HCT116 (cell line): ENCODE measurements at places on chromosomes 16 and 17. TPM values are rescaled to one million over a fixed set of nuclear protein-coding genes. Genes with fewer than 3 reads are reported as not detected.

Gene SKAP1
- total RNA-seq = 12.4 TPM

Gene KRTAP1-3
- total RNA-seq = not detected

Gene PPP1R1B
- total RNA-seq = 0.49 TPM

Gene CAPNS2
- not detected for total RNA-seq

- no peak for DNase-seq
Measured at GRCh38 chr17:33330877-33331276, 37.8 kb upstream of the ASIC2 start.

DNA sequence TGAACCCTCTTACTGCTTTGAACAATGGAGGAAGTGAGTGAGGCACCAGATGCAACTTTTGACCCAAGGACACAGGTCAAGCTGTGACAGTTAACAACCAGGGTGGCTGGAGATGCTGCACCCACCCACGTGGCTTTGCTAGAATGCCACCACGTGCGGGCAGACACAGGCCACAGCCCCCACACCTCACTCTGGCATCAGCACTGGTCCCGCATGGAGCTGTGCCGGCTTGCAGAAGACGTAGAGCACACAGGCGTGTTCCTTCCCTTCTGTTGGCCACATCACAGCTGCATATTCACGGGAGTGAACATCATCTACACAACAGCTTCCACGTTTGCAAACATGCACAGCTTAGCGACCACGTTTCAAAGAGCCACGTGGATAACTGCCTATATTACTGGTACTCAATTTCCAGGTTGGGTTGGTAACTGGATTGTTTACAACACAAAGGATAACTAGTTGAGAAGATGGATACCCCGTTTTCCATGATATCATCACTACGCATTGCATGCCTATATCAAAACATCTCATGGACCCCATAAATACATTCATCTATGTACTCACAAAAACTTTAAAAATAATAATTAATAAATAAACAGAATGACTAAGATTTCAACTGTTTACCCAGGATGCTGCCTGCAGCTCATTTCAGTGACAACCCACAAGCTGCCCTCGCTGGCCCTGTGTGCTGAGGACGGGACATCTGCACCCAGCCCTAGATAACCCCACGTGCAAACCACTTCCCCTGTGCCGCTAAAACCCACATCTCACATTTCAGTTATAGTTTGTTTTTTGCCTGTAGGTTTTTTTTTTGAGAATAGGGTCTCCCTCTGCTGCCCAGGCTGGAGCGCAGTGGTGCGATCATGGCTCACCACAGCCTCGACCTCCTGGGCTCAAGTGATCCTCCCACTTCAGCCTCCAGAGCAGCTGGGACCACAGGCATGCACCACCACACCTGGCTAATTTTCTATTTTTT is 132.0 kb downstream of the ANKRD11 start:
- no peak for DNase-seq

- no peak for DNase-seq
Measured at GRCh38 chr17:61784510-61784909, 78.8 kb downstream of the BRIP1 start.

DNA sequence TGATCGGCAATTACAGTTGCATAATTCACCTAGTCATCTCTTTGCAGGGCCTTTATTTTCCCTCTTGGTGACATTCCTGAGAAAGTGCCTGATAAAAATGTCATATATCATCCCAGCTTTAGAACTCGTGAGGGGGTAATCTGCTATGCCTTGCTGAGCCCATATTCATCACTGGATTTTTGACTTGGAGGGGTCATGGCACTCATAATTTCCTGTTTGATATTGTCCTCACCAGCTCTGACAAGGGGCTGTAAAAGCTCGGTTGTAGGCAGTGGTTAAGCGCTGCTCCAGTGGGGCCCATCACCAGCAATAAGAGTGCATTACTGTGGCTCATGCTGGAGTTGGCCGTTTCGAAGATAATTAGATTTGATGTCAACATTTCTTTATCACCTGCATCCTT is 227.3 kb downstream of the IRX3 start:
- DNase-seq = no peak
